ENCODE measurements at places on chromosomes 12 and 14. TPM values are rescaled to one million over a fixed set of nuclear protein-coding genes. Genes with fewer than 3 reads are reported as not detected.
A peak's percentile ranks its signal among the peaks of the same experiment; 100 is the strongest.

DNM1L gene
- 147 TPM for total RNA-seq

- peaks cover 5% of the 10 kb centered on the region for H3K36me3 ChIP-seq
- no peaks in the 10 kb centered on the region for H3K27me3 ChIP-seq
- H3K27ac ChIP-seq: no peak overlapping the region
- no peak overlapping the region for H3K4me3 ChIP-seq
- peak; percentile 36 for DNase-seq
Measured at GRCh38 chr12:121942145-121942718, 23.8 kb downstream of the CFAP251 start.

- no peak overlapping the region for H3K27ac ChIP-seq
- H3K36me3 ChIP-seq: no peaks in the 10 kb centered on the region
- no peak overlapping the region for H3K4me3 ChIP-seq
- DNase-seq: no peak
- no peaks in the 10 kb centered on the region for H3K27me3 ChIP-seq
Measured at GRCh38 chr12:51322452-51322851, 1.5 kb downstream of the BIN2 start.

MMP14 gene
- total RNA-seq: 220 TPM

ADSS1 gene
- 32.2 TPM for total RNA-seq

CEBPE gene
- total RNA-seq: not detected
